ENCODE measurements at places on chromosomes 12 and 14.

- DNase-seq: no peak
Observed at GRCh38 chr14:99380991-99381687, 99.5 kb downstream of the SETD3 start.

- peak; percentile 78 for DNase-seq
Observed at GRCh38 chr12:55728939-55729818, at the start of gene CD63. TSS of gene CD63 (minus strand) at chr12:55729009. CDS start at chr12:55728341, 668 bp downstream.

DNA sequence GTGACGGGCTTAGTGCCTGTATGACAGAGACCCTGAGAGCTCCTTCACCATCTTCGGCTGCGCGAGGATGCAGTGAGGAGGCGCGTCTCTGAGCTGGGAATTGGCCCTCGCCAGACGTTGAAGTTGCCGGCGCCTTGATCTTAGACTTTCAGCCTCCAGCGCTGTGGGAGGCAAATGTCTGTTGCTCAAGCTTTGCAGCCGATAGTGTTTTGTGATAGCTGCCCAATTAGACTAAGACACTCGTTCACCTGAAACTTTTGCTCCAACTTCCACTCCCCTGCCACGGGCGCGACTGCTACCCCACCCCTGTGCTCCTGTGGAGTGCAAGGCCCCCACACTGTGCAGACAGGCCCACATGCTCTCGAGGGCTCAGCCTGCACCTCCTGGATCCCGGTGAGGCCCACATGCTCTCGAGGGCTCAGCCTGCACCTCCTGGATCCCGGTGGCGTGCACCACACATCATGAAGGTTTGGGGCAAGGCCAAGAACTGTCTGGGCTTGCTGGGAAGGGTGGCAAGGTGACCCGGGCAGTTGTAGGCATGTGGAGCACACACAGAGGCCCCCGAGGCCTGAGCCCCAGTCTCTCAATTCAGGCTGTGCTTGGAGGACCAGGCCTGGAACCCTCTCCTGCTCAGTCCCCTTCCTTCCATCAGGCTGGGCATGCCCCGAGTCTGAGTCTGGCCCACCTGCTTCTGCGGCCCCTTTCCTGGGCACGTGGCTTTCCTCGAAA lies 324.6 kb downstream of the TMEM121 start:
- no peak for DNase-seq

DNA sequence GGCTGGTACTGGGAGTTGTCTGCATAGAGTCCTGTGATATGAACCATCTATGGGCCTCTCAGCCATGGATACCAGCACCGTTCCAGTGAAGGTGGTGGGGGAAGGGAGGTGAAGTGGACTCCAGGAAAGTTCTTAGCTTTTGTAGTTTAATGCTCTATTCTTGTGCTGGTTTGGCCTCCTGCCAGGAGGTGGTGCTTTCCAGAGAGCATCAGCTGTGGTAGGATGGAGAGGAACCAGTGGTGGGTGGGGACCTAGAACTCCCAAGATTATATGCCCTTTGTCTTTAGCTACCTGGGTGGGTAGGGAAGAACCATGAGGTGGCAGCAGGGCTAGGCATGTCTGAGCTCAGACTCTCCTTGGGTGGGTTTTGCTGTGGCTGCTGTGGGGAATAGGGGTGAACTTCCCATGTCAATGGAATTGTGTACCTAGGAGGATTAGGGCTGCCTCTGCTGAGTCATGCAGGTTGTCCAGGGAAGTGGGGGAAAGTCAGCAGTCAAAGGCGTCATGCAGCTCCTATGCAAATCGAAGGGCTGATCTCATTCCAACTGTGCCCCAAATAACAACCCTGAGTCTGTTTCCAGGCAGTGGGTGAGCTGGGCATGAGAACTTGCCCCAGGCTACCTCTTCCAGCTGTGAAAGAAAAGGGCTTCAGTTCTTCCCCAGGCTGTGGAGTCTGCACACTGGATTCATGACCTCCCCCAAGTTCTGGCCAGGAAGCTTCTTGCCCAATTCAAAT lies 14.2 kb downstream of the GZMH start:
- no peak for DNase-seq

GRCh38 chr14:97301931-97302559 lies 504.9 kb downstream of the VRK1 start:
- no peak for DNase-seq

DNA sequence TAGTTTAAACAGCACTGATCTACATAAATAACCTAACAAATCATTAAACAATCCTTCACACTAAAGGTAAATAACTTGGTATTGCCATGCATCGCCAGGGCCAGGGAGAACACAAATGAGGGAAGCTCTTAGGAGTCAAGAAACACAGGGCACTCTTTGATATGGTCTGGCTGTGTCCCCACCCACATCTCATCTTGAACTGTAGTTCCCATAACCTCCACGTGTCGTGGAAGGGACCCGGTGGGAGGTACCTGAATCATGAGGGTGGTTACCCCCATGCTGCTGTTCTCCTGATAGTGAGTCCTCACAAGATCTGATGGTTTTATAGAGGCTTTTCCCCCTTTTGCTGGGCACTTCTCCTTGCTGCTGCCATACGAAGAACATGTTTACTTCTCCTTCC lies 17.3 kb downstream of the TMEM132D start:
- no peak for DNase-seq

- no peak for DNase-seq
Observed at GRCh38 chr12:80857311-80857710, 80.4 kb downstream of the LIN7A start.

- DNase-seq: no peak
Observed at GRCh38 chr14:72332046-72332445, 399.8 kb downstream of the RGS6 start.

DNA sequence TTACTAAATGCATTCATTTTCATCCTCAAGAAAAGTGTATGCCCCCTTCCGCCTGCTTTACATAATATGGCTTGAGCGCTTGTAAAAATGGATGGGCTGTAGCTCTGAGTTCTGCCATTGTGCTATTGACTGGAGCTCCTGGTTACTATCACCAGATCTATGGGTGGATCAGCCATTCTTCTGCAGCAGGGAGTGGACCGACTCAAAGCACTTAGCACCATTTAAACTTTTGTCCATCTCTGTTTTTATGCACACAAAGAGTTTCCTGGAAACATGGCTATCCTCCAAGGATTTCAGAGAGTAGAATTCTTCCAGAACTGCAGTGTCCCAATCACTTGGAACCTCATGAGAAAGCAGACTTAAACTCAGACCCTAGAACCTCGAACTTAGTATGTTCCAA lies 4.5 kb upstream of the NUMB start:
- DNase-seq: no peak

- no peak for DNase-seq
Observed at GRCh38 chr14:29030121-29030520, 263.5 kb downstream of the FOXG1 start.

DNA sequence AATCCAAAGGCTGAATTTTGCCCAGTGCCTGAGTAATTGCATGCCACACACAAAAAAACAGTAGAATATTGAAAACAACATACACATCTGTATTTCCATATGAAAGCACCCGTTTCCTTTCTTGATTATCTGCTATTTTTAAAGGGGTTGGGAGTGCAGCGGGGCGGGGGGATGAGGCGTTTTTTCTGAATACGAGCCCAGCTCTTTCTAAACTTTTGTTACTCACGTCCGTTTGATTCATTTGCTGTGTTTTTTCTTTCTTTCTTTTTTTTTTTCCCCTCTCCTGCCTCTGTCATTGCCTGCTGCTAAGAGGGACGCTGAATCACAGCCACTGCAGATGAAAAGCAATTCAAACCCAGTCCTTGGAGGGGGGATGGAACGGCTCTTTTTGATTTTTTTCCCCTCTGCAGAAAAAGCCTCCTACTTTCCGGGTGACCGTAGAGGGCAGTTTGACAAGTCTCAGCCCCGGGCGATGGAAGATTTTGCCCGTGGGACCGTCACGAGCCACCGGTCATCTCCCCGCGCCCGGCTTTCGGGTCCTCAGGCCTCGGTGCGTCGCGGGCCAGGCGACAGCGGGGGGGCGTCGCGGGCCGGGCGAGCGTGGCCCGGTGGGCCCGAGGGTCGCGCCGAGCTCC lies 572 bp upstream of the RASSF8 start:
- DNase-seq: peak; percentile 54

DNA sequence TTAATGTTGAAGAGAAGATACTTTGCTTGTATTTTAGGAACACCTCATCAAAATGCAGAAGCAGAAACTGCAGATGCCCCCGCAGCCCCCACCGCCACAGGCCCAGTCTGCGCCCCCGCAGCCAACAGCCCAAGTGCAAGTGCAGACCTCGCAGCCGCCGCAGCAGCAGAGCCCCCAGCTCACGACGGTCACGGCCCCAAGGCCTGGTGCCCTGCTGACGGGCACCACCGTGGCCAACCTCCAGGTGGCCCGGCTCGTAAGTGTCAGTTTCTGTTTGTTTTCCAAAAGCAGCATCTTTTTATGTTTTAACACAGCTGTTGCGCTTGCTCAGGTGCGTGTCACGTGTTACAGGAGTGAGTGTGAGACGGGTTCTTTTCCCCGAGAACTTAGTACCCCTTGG lies 79.5 kb downstream of the DDX51 start:
- DNase-seq: no peak

DNA sequence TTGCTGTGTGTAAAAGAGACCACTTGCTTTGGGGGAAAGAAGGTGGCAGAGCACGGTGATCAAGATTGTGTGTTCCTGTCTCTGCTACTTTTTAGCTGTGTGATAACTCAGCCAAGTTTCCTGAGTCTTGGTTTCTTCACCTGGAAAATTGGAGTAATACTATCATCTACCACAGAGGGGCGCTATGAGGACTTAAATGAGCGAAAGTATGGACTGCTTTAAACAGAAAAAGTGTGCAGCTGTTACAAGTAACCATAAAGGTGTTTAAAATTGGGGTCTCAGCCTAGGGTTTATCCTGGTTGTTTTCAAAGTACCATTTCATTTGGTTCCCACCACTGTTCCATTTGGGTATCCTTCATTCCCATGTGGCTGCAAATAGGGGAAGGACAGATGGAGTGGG lies 65.9 kb upstream of the WSCD2 start:
- no peak for DNase-seq

DNA sequence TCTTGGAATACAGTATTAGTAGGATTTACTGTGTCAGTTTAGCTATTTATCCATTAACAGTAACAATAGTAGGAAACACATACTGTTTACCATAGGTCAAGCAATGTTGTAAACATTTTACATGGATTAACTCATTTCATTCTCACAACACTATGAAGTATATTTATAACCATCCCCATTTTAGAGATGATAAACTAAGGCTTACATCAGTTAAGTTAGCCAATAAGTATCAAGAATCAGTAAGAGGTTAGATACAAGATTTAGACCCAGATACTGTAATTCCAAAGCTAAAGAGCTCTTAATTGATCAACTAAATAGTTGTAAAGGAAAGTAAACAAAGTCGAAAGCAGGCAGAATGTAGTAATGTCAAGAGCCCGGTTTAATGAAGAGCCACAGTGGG lies 1.1 kb downstream of the SYNJ2BP start:
- DNase-seq: no peak

DNA sequence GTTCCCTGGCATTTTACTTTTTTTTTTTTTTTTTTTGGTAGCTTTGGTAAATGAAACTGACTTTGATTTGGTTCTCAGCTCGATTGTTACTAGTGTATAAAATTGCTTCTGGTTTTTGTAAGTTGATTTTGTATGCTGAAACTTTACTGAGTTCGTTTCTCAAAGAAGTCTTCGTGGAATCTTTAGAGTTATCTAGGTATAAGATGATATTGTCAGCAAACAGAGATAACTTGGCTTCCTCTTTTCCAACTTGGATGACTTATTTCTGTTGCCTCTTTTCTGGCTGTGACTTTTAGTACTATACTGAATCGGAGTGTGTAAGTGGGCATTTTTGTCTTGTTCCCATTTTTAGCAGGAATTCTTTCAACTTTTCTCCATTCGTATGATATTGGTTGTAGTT lies 28.1 kb downstream of the USP15 start:
- DNase-seq: no peak

DNA sequence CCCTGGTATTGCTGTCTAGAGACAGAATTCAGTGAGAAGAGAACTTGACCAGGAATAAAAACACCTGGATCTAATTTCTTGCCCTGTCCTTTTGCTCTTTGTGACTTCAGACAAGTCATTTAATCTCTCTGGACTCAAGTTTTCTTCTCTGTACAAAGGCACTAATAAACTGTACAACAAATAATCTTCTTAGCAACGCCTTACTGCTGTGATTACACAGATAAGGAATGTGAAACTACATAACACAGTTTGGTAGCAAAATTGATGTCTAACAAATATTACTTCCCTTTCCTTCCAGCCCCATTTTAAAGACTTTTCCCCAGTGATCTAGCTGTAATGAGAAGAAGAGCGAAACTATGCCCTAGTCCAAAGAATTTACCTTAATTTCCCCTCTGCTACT lies 69.3 kb downstream of the BCAT1 start:
- DNase-seq: no peak

DNA sequence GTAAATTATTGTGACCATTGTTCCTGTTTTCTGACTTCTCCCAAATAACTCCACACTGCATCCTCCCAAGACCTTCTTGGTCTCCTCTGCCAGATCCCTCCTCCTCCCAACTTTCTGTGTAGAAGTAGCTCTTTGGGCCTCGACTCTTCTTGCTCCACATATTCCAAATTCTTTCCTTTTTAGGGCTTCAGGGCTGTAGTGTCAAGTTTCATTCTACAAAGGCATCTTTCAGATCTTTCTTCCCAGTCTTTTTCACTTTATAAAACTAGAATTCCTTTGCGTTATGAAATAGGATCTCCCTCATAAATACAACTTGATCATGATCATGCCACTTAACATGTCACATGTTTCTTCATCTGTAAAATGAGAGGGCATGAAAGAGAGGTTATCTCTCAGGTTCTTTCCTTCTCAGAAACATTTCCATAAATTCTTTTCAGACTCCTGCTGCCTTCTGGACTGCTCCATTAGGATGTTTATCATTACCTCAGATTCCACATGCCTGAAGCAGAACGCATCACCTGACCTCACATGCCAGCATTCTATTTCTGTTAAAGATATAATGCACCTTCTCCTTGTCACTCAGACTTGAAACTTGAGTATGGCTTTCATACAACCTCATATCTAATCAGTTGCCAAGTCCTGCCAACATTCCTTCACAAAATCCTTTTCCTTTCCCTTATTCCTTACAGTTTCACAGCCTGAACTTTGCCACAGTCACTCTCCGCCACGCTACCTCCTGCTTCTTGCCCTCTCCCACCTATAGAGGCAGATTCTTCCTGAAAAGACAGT lies 8.5 kb downstream of the SLC38A1 start:
- DNase-seq: no peak
